ENCODE measurements at places on chromosomes 7 and 10. TPM values are rescaled to one million over a fixed set of nuclear protein-coding genes. Genes with fewer than 3 reads are reported as not detected.

The AP3M1 gene
- total RNA-seq, result 51.9 TPM

The AGBL3 gene
- total RNA-seq, result 2.0 TPM

The RAB19 gene
- 23.0 TPM for total RNA-seq

The ENTPD1 gene
- total RNA-seq, result 13.0 TPM

The ADAM12 gene
- not detected for total RNA-seq

The BMPER gene
- total RNA-seq, result not detected

The PNLIPRP2 gene
- total RNA-seq, result not detected

The ZC3HAV1L gene
- total RNA-seq, result 38.5 TPM

DNA sequence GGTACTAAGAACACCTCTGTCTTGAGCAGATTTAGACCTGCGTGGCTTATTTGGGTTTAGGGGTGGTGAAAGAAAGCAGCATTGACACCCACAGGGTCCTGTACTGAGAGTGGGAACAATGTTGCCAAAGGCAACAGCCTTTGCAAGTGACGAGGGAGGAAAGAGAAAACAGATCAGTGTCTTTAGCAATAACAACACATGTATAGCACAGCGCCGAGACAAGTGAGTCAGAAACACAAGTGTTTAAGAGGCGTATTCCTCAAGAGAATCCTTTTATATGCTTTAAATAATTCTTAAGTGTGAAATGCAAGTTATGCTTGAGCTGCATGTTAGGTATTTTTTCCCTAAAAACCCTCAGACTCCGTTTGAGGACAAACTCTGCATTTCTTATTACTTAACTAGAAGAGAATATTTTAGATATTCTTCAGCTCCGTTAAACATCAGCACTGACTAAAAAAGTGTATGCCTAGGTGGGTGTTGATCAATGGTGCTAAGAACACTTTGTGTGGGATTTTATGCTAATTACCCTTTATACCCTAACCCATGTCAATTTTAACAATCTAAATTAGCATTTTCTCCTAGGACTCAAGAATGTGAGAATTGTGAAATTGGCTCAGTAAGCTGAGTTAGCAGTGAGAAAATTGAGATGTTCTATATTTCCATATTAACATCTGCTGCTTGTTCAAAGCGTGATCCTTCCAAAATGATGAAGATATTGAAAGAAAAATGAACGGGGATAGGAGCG lies 1095.4 kb upstream of the CELF2 start:
- DNase-seq, result no peak

GRCh38 chr10:31760674-31761081 lies 168.0 kb downstream of the ARHGAP12 start:
- DNase-seq, result peak; percentile 62

- DNase-seq, result no peak
Observed at GRCh38 chr7:139181404-139181803, 49.6 kb upstream of the UBN2 start.

GRCh38 chr10:42962110-42962901 lies 114.6 kb upstream of the RET start:
- DNase-seq, result no peak

DNA sequence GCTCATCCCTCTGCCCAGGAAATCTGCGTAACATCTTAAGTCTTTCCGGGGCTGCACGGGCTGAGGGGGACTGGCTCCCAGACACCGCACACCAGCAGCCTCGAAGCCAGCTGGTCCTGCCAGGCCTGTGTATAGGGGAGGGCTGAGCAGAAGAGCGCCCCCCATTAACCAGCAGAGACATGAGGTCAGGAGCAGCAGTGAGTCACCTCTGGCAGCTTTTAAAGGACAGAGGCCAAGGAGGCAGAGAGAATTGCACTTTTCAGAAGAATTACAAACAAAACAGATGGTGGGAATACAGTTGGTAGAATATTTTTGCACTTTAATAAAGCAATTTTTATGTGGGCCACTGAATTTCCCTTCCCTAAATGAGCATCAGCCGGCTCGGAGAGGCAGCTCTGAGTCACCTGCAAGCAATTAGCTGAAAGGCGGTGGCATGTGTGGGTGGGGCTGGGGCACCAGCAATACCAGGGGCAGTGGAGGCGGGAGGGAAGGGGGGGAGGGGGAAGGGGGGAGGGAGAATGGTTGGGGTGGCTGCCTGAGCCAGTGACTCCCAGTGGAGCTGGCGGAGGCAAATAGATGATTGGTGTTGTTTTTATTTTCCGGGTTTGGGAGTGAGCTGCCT lies 39.1 kb downstream of the GOLGA7B start:
- no peak for DNase-seq

GRCh38 chr10:124338276-124338925 lies 80.3 kb downstream of the OAT start:
- no peak for DNase-seq

GRCh38 chr7:8425223-8425622 lies 8.2 kb upstream of the NXPH1 start:
- no peak for DNase-seq

DNA sequence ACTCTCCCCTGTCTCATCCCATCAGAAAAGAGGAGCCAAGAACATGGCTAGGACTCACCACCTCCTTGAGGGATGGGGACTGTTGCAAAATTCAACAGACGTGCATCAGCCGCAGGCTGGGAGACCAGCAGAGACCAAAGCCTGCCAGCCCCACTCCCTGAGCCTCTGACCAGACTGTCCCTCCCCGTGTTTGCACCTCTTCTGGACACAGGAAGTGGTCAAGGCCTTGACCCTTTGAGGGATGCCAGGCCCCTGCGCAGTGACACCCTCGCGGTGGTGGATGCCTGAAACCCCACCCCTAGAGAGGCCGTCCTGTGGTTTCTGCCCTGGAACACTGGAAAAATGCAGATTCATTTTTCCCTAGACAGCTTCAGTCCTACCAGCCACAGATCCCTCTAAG lies 128.4 kb upstream of the TCF7L2 start:
- no peak for DNase-seq

DNA sequence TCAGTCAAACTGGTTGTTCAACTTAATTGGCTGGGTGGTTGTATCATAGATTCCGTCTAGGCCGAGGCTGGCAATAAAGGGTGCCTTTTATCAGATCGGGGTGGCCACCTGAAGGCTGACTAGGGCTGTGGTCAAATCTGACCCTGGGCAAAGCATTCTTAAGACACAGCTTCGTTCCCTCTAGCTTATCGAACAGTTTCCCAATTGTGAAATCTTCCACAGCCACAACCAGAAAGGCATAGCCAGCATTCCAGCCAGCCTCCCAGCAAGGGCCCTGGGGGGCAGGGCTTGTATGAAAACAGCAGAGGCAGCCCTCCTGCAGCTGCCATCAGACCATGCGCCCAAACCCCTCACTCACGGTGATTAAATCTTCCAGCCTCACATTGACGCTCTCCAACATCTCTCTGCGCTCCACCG lies 42.5 kb upstream of the TMEM213 start:
- DNase-seq, result no peak

DNA sequence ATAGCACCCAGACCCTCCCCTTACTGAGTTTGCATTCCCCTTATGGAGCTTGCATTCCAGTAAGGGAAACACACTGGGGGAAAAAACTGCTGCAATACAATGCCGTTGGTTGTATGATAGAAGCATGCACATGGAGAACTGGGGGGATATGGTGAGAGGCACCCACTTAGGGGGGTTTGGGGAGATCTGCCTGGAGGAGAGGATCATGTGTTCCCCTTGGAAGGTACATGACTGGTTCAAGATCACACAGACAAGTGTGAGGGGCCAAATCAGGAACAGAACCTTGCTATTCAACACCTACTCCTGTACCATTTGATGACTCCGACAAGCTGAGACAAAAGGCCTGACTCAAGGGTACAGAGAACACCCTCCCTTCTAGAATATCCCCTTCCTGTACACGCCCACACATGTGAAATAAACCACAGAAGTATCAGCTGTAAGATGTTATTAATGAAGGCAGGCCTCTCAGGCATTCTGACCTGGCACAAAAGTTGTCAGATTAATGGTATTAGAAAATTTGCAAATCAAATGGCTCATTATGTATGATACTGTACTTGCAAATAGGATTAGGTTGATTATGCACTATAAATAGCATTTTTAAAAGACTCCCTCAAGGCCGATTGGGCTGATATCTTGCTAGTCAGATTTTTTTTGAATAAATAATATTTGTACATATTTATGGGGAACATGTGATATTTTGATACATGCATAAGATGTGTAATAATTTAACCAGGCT lies 122.2 kb downstream of the NPY start:
- DNase-seq, result no peak

DNA sequence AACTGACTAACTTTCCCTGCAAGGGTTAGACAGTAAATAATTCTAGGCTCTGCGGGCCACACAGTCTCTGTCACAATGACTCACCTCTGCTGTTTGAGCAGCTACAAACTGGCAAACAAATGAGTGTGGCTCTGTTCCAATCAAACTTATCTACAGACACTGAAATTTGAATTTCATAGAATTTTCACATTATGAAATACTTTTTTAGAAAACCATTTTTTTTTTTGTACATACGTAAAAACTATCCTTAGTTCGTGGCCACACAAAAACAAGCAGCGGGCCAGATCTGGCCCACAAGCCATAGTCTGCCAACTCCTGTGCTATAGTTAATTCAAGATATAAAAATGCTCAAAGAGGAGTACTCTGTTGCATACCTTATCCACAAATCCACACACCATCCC lies 32.6 kb downstream of the PIP4K2A start:
- DNase-seq, result peak; percentile 86

DNA sequence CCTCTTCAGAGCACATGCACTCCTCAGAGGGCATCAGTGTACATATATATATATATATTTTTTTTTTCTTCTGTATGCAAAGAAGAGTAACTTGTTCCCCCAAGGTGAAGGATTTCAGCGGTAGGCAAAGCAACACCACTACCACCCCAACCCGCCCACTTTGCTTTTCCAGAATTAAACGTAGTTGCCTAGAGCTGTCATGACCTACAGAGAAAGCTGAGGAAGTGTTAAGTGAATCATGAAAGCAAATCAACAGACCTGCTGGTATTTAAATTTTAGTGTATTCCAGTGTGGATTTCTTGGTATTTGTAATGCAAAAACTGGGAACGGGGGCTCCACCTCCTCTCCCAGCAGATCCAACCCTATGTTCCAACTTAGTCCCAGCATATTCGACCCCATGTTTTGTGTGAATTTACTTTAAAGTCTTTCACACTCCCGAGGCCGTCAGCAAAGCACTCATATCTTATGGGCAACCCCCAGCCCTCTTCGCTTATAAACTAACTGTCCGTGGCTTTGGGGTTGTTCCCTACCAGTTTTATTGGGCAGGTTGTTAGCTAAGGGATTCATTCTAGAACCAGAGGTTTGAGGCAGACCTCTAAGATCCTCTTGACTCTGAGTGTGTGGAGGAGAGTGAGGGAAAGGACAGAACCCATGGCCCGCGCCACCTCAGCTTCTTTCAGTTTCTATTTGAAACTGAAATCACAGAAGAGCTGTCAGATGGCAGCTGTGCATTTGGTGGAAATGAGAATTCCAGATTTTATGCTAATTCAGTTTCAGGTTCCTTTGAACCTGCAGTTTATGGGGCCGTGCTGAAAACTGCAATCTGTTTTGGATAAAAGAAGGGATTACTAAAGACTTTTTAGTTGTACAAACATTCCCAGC lies 450.2 kb upstream of the GALNT17 start:
- DNase-seq, result peak; percentile 69

- no peak for DNase-seq
Observed at GRCh38 chr7:139725077-139725476, 52.7 kb downstream of the HIPK2 start.

DNA sequence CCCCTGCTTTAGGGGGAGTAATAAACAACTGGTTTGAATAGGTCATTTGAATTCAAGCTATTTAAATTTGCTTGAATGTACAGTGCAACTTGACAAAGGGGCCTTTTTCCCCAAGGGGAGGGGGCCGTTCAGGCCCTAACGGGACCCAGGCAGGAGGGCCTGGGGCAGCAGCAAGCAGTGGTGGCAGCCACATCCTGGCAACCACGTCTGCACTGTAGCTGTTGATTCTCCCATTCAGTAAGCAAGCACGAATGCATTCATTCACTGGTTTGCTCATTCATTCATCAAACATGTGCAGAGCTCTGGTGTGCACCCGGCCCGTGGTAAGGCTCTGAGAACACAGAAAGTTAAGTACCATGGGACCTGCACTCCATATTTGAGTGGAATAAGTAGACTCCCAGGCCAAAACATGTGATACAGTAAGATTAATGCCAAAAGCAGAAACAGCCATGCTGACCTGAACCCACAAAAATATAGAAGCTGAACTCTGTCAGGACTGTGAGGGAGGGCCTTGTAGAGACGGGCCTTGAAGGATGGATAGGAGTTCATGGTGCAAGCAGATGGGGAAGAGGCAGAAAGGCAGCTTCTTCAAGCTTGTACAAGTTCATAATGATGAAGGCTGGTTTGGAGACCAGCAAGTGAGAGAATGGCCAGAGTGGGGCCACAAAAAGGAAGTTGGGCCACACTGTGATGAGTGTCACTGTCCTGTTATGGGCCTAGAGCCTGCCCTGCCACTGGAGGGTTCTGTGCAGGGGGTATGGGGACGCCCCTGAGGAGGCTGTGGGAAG lies 29.3 kb upstream of the C10orf53 start:
- DNase-seq, result peak; percentile 63

GRCh38 chr10:34780818-34781380 lies 34.2 kb downstream of the PARD3 start:
- DNase-seq, result peak; percentile 56
